ENCODE measurements at places on chromosomes 6 and 20. TPM values are rescaled to one million over a fixed set of nuclear protein-coding genes. Genes with fewer than 3 reads are reported as not detected.

DNA sequence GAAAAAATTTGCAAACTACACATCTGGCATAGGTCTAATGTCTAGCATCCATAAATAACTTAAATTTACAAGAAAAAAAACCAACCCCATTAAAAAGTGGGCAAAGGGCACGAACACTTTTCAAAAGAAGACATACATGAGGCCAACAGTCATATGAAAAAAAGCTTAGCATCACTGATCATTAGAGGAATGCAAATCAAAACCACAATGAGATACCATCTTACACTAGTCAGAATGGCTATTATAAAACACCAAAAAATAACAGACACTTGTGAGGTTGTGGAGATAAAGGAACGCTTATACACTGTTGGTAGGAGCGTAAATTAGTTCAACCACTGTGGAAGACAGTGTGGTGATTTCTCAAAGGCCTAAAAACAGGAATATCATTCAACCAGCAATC is 33.7 kb upstream of the EPB41L2 start:
- no peak for DNase-seq
- no peaks in the 10 kb centered on the region for H3K36me3 ChIP-seq
- H3K27ac ChIP-seq, result no peak overlapping the region

DNA sequence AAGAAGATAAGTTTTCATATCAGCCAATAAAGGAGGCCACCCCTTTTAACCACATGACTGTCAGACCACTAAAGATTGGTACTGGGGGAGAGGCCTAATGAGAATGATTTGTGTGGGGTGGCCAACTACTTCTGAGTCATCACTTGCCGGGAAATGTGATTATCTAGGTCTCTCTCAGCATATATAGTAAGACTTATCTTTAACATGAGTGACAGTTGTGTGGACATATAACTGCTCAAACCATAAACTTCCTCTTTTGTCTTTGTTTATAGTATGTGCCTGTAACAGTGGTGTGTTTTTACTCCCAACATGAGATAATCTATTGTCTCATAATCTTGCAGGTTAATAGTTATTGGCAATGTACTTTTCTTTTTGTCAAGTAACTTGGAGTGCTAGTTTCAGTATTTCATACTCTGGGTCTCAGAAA is 312.4 kb downstream of the CDKAL1 start:
- H3K27me3 ChIP-seq, result no peaks in the 10 kb centered on the region
- peaks cover 3% of the 10 kb centered on the region for H3K4me1 ChIP-seq
- no peak overlapping the region for H3K4me3 ChIP-seq

DNA sequence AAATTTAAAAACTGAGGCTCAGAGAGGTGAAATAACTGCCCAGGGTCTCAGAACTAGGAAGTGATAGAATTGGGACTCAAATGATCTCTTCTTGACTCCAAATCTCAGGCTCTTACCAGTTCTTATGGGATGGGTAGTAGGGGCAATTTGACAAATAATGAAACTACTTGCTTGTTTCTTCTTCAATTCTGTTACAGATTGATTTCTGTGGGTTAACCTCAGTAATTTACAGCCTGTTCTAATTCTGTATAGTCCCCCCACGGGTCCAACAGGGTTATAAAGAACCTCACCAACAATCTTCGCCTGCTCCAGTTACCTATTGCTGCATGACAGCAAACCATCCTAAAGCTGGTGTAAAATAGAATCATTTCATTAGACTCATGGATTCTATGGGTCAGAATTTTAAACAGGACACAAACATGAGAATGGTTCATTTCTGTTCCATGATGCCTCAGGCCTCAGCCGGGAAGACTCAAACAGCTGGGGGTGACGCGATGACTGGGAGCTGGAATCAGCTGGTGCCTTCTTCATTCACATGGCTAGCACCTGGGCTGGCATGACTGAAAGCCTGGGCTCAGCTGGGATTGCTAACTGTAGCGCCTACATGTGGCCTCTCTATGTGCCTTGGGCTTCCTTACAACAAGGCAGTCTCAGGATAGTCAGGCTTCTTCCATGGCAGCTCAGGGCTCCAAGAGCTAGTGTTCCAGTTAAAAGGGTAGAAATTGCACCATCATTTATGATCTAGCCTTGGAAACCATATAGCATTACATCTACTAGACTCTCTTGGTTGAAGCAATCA is 6.6 kb upstream of the WFDC2 start:
- H3K4me1 ChIP-seq, result no peaks in the 10 kb centered on the region
- H3K27ac ChIP-seq, result no peak overlapping the region
- no peaks in the 10 kb centered on the region for H3K36me3 ChIP-seq
- no peak for DNase-seq
- no peak overlapping the region for H3K4me3 ChIP-seq

Gene ME1
- 3.9 TPM for total RNA-seq

DNA sequence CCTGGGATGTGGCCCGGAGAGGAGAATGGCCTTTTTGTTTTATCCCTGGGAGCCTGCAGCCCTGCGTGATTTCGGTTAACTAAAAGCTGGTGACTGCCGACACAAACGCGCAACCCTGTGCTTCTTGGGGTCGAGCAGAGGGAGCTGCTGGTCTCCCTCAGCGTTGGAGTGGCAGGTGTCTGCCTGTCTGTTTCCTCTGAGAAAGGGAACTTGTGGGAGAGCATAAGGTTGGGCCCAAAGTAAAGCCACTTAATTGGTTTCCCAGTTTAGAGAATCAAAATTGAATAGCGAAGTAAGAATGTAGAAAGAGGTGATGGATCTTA is 500 bp downstream of the LTV1 start:
- H3K4me3 ChIP-seq, result peak overlapping the region; percentile 97
- no peak for DNase-seq

Gene ADA
- total RNA-seq, result 19.5 TPM

DNA sequence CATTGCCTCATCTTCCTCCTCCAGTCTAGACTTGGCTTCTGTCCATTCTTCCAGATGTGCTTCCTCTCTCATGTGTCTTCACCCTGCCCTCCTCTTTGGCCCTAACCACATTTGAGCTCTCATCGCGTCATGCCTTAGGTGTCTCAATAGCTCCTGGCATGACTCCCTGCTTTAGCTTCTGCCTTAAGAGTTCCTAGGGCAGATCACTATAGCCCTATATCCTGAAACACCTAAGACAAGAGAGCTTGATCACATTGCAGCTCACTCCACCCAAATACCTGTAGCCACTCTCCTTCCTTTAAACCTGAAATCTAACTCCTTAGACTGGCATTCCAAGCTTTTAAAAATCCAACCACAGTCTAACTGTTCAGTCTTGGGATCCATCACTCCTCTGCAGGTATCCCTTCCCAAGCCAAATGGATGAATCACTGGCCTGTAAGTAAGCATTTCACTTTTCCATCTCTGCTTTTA is 69.0 kb upstream of the STXBP5 start:
- no peaks in the 10 kb centered on the region for H3K36me3 ChIP-seq
- H3K27me3 ChIP-seq, result no peaks in the 10 kb centered on the region
- H3K4me3 ChIP-seq, result no peak overlapping the region
- no peak overlapping the region for H3K27ac ChIP-seq
- H3K4me1 ChIP-seq, result peaks cover 3% of the 10 kb centered on the region

DNA sequence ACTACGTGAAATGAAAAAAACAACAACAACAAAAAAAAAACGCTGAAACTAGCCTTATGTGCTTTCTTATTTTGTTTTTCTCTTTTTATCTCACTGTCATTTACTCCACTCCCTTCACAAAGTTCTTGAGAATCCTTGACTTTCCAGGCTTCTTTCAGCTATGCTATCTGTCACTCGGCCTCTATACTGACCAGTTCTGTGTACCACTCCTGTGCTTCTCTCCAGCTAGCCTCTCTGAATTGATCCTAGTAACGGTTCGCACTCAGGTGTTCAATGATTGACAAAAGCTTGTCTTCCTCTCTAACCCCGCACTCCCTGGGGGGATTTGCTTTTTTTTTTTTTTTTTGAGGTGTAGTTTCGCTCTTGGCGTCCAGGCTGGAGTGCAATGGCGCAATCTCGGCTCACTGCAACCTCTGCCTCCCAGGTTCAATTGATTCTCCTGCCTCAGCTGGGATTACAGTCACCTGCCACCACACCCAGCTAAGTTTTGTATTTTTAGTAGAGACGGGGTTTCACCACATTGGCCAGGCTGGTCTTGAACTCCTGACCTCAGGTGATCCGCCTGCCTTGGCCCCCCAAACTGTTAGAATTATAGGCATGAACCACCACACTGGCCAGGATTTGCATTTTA is 31.8 kb downstream of the MLIP start:
- H3K4me1 ChIP-seq, result no peaks in the 10 kb centered on the region
- H3K36me3 ChIP-seq, result no peaks in the 10 kb centered on the region

- H3K4me1 ChIP-seq, result peaks cover 3% of the 10 kb centered on the region
- H3K27ac ChIP-seq, result no peak overlapping the region
- H3K36me3 ChIP-seq, result no peaks in the 10 kb centered on the region
These were observed 180.3 kb downstream of the ANKRD60 start for GRCh38 chr20:58048096-58048702.

All from H1 (cell line).